ENCODE measurements at places on chromosomes 6 and 20. TPM values are rescaled to one million over a fixed set of nuclear protein-coding genes. Genes with fewer than 3 reads are reported as not detected.
A peak's percentile ranks its signal among the peaks of the same experiment; 100 is the strongest.

- no peak overlapping the region for H3K4me3 ChIP-seq
- H3K27me3 ChIP-seq = no peaks in the 10 kb centered on the region
- H3K4me1 ChIP-seq = no peaks in the 10 kb centered on the region
- no peak overlapping the region for H3K27ac ChIP-seq
These were observed 78.9 kb downstream of the SLC35F1 start for GRCh38 chr6:117985916-117986315.

Gene MARCKS
- 154 TPM for total RNA-seq

Gene NKAPL
- 0.97 TPM for total RNA-seq

DNA sequence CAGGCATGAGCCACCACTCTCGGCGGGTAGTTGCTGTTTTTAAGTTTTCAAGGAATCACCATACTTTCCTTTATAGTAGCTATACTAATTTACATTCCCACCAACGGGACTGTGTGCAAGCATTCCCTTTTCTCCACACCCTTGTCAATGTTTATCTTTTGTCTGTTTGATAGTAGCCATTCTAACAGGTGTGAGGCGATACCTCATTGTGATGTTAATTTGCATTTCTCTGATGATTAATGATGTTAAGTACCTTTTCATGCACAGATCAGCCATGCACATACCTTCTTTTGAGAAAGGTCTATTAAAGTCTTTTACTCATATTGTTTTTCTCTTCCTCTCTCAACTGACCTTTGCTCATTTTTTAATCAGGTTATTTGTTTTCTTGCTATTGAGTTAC, 43.0 kb upstream of the CCND3 start:
- no peaks in the 10 kb centered on the region for H3K36me3 ChIP-seq
- no peaks in the 10 kb centered on the region for H3K4me1 ChIP-seq
- no peak overlapping the region for H3K27ac ChIP-seq
- H3K27me3 ChIP-seq = no peaks in the 10 kb centered on the region
- H3K4me3 ChIP-seq = no peak overlapping the region

Gene OPRL1
- 1.1 TPM for total RNA-seq

DNA sequence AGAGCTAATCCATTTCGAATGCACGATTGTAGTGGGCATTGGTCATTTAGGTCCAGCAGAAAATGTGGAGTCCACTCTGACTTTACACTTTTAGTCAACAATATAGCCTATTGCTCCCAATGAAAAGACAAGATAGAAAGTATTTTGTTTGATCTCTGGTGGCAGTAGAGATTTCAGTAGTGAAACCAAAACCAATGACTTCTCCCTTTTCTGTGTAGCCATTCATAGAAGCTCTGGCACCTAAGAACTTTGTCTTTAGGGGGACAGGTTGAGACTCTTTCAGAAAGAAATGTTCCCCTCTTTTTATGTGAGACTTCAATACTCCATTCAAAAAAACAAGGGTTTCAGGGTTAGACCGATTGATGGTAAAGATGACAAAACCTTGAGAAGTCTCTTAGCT, 510.8 kb upstream of the POU3F2 start:
- no peaks in the 10 kb centered on the region for H3K4me1 ChIP-seq
- H3K4me3 ChIP-seq = no peak overlapping the region
- H3K27me3 ChIP-seq = no peaks in the 10 kb centered on the region
- H3K36me3 ChIP-seq = no peaks in the 10 kb centered on the region
- DNase-seq = no peak

DNA sequence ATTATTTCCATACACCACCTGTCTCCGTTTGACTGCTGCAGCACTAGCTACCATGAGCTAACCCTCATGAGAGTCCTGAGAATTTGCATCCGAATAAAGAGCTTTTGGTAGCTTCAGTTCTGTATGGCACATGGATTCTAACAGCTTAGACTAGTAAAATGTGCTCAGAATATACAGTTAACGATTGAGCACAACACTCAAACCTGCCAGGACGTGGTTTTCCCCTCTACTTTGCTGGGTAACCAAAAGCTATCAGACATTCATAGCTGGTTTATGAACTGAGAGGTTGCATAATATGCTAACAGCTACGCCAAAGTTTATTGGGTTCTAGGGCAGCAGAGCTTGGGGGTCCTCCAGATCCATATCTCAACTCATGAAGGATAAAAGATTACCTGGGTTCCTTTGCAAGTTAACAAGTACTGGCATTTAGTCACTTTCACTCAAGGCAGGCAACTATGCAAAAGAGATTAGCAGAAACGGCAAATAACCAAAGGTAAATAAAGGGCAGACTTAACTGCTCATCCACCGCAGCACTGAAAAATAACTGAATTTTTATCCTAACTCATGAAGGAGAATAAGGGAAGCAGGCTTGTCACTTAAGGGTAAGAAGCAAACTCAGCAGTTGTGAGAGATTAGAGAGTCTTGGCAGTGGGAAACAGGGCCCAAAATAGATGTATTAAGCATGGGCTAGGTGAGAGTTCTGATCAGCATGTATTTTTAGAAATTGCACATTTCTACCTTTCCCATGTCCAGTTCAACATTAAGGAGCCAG, 29.4 kb downstream of the NUDT3 start:
- no peak for DNase-seq
- no peak overlapping the region for H3K27ac ChIP-seq
- H3K36me3 ChIP-seq = no peaks in the 10 kb centered on the region
- no peak overlapping the region for H3K4me3 ChIP-seq
- no peaks in the 10 kb centered on the region for H3K27me3 ChIP-seq

- H3K4me3 ChIP-seq = no peak overlapping the region
- no peaks in the 10 kb centered on the region for H3K27me3 ChIP-seq
- H3K27ac ChIP-seq = no peak overlapping the region
- no peaks in the 10 kb centered on the region for H3K4me1 ChIP-seq
- H3K36me3 ChIP-seq = no peaks in the 10 kb centered on the region
- no peak for DNase-seq
These were observed 20.6 kb downstream of the EPHA7 start for GRCh38 chr6:93398723-93399122.

Gene RHAG
- total RNA-seq = not detected

DNA sequence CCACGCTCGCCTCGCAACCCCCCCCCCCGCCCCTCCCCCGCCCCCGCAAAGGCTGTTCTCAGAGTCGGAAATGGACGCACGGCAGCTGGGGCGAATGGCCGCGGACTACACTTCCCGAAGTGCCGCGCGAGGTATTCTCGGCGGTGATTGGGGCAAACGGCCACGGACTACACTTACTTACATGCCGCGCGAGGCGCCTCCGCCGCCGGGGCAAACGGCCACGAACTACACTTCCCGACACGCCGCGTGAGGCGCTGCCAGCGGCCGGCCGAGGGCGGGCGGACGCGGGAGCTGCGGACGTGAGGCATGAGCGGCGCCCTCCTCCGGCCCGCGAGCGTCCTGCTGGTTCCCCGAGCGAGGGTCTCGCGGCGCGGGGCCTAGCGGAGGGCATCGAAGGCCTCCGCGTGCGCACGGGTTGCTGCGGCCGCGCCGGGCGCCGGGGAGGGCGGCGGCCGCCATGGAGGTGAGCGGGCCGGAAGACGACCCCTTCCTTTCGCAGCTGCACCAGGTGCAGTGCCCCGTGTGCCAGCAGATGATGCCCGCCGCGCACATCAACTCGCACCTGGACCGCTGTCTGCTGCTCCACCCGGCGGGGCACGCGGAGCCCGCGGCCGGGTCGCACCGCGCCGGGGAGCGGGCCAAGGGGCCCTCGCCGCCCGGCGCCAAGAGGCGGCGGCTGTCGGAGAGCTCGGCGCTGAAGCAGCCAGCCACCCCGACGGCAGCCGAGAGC, at the start of gene WRNIP1:
TSS of gene WRNIP1 (plus strand) at position 228 of the 730 bp plus-strand sequence. CDS start at position 458, 230 bp downstream.
- peak; percentile 100 for DNase-seq
- H3K4me3 ChIP-seq = peak within 1 kb of the TSS; percentile 92
- H3K27me3 ChIP-seq = no peaks in the 10 kb centered on the region
- H3K4me1 ChIP-seq = peaks cover 28% of the 10 kb centered on the region

Gene HLA-DRB1
- total RNA-seq = not detected

- no peak overlapping the region for H3K27ac ChIP-seq
- no peak overlapping the region for H3K4me3 ChIP-seq
- no peaks in the 10 kb centered on the region for H3K27me3 ChIP-seq
- DNase-seq = no peak
- H3K36me3 ChIP-seq = no peaks in the 10 kb centered on the region
These were observed 172.2 kb downstream of the TFAP2B start for GRCh38 chr6:50990750-50991446.

DNA sequence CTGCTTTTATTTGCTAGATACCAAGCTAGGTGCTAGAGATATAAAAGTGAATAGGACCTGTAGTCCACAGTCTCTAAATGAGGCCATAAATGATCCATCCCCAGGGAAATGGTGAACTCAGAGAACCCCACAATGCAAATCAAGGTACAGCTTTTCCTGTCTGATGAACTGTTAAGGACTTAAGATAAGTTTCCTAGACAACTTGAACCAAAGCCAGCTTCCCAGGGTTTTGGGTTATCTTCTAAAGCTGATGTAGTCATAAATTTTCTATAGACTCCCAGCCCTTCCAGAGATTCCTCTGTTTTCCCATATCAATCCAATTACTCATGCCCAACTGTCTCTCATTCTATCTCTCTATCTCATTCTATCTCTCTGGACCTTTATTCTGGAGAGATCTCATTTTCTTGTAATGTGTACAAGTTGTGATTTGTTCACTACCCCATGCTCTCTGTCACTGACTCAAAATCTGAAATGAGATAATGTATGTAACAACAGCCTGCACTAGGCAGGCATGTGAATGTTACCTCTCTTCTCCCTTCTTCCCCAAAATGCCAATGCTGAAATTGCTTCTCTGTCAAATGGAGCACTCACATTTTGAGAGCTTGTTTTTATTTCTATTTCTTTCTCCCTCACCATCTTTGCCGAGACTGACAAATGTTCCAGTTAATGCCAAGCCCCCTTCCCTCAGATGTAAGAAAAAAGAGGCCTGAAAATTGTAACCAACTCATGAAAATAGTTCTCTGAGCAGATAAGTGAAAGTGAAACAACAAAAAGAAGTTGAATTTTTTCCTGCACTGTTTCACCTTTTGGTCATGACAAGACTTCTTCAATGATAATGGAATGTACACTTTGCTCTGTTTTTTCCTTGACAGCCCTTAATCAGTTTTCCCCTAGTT, 279.9 kb downstream of the SLC35F1 start:
- H3K27ac ChIP-seq = peak overlapping the region; percentile 72
- no peaks in the 10 kb centered on the region for H3K27me3 ChIP-seq
- H3K36me3 ChIP-seq = no peaks in the 10 kb centered on the region
- peak; percentile 10 for DNase-seq
- peak overlapping the region; percentile 14 for H3K4me3 ChIP-seq

GRCh38 chr6:25415701-25416100, 136.5 kb downstream of the CARMIL1 start:
- H3K4me3 ChIP-seq = no peak overlapping the region
- H3K27me3 ChIP-seq = no peaks in the 10 kb centered on the region
- no peaks in the 10 kb centered on the region for H3K36me3 ChIP-seq

Gene ETV7
- not detected for total RNA-seq

DNA sequence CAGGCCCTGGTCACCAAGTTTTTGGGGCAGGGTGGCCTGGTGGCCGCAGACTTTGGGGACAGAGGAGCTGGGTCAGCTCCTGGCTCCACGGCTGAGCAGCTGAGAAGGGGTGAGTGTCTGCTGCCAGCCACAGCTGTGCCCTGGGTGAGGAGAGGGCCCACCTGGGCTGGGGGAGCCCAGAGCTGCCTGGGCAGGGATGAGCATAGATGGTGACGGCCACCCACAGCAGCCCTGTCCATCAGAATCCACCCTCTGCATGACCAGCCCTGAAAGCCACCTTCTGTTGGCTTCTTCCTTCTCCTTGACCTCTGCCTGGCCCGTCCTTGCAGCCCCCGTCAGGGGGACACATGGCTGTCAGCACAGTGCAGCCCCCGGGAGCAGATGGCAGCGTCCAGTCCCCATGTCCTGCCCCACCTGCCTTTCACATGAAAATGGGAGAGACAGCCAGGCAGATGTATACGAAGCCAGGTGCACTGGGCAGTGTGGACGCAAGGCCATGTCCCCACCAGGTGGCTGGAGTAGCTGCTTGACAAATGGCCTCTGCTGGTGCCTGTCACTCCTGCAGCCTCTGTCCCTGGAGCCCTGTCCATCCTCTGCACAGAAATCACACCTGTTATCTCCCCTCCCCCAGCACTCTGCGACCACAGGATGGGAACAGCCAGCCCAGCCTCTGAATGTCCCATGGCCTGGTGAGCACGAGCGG, 220.8 kb downstream of the PREX1 start:
- H3K36me3 ChIP-seq = no peaks in the 10 kb centered on the region
- no peaks in the 10 kb centered on the region for H3K4me1 ChIP-seq
- DNase-seq = no peak
- H3K27me3 ChIP-seq = peaks cover 13% of the 10 kb centered on the region
- H3K4me3 ChIP-seq = no peak overlapping the region

Gene GTSF1L
- not detected for total RNA-seq

Gene SYNE1
- total RNA-seq = 129 TPM

- no peaks in the 10 kb centered on the region for H3K36me3 ChIP-seq
- DNase-seq = peak; percentile 49
- no peak overlapping the region for H3K4me3 ChIP-seq
- 0 out of 2 replicates have a peak, but pooled peaks cover under 1% of the 10 kb centered on the region for H3K27me3 ChIP-seq
- H3K4me1 ChIP-seq = no peaks in the 10 kb centered on the region
These were observed 11.5 kb downstream of the SRXN1 start for GRCh38 chr20:641516-641875.

- no peak overlapping the region for H3K4me3 ChIP-seq
- no peak for DNase-seq
- H3K27me3 ChIP-seq = no peaks in the 10 kb centered on the region
- no peaks in the 10 kb centered on the region for H3K36me3 ChIP-seq
- no peak overlapping the region for H3K27ac ChIP-seq
- no peaks in the 10 kb centered on the region for H3K4me1 ChIP-seq
These were observed 232.2 kb upstream of the ARID1B start for GRCh38 chr6:156545021-156545420.

Gene MOG
- total RNA-seq = not detected

GRCh38 chr6:155939253-155939652, 483.6 kb upstream of the NOX3 start:
- no peak overlapping the region for H3K4me3 ChIP-seq
- no peak overlapping the region for H3K27ac ChIP-seq
- H3K4me1 ChIP-seq = no peaks in the 10 kb centered on the region
- no peaks in the 10 kb centered on the region for H3K27me3 ChIP-seq

Gene ANGPT4
- not detected for total RNA-seq

DNA sequence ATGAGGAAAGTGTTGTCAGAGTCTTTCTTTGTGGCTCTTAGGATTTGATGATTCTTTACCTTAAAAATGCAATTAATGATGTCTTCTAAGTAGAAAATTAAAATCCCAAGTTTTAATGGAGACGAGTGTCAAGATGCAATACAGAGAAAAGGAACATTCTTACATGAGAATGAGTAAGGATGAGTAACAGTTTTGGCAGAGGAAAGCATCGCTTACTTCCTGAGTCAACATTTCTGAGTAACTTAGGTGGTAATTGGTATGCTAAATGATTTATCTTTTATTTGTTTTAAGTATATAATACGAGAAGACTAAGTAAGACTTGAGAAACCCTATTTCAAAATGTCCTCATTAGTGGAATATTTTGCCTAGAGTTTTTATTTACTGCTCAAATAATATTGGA, 101.3 kb downstream of the RTN4IP1 start:
- peaks cover 55% of the 10 kb centered on the region for H3K4me1 ChIP-seq
- no peaks in the 10 kb centered on the region for H3K36me3 ChIP-seq
- peak overlapping the region; percentile 82 for H3K27ac ChIP-seq
